ENCODE measurements at places on chromosomes 7 and 10.

GRCh38 chr7:112069879-112070321, 136.3 kb downstream of the DOCK4 start:
- no peak for DNase-seq

DNA sequence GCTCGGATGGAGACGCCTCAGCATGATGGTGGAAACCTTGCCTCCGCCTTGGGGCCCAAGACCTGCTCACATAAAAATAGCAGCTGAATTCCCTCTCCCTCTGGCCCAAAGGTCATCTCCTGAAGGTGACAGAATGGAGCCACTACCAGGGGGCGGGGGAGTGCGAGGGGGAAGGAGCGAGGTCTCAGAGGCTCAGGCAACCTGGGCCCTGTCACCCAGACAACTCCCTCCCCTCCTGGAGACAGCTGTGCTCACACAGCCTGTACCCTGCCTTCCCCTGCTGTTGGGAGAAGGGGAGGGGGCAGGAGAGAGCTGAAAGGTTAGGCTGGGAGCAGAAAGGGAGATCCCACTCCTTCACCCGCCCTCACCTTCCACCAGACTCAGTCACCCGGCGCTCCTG, 173.0 kb upstream of the RHEB start:
- DNase-seq = no peak

DNA sequence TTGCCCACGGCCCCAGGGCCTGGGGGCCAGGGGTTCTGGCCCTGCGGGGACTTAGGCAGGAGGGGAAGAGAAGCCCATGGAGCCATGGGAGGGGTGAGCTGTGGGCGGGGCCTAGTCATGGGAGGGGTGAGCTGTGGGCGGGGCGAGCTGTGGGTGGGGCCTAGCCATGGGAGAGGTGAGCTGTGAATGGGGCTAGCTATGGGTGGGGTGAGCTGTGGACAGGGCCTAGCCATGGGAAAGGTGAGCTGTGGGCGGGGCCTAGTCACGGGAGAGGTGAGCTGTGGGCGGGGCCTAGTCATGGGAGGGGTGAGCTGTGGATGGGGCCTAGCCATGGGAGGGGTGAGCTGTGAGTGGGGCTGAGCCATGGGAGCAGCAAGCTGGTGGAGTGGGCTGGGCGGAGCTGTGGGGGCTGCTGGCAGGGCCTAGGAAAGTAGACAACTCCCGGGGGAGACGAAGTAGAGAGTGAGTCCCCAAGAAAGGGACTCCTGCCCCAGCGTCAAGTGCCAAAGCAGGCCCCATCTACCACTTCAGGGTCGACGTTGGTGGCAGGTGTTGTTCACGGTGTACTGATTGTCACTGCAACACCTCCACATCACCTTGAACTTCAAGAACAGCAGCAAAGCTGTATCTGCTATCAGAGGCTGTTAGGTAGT, 19.2 kb upstream of the TTYH3 start:
- DNase-seq = no peak

DNA sequence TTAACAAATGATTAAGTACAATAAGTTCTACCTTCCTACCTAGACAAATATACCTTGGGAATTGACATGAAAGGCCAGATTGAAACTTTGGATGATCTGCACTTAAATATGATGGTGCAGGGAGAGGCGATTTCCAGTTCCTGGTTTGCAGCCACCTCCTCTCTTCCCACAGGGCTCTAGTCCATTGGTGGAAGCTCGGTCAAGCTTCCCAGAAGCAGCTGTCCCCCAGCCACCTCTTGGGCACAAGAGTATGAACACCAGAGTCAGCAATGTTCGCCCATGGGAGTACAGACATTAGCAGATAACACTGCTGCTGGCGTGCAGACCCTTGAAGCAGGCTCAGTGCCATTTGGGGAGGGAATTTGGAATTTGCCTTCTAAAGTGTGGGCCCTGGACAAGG, 1.5 kb upstream of the CPVL start:
- DNase-seq = no peak

DNA sequence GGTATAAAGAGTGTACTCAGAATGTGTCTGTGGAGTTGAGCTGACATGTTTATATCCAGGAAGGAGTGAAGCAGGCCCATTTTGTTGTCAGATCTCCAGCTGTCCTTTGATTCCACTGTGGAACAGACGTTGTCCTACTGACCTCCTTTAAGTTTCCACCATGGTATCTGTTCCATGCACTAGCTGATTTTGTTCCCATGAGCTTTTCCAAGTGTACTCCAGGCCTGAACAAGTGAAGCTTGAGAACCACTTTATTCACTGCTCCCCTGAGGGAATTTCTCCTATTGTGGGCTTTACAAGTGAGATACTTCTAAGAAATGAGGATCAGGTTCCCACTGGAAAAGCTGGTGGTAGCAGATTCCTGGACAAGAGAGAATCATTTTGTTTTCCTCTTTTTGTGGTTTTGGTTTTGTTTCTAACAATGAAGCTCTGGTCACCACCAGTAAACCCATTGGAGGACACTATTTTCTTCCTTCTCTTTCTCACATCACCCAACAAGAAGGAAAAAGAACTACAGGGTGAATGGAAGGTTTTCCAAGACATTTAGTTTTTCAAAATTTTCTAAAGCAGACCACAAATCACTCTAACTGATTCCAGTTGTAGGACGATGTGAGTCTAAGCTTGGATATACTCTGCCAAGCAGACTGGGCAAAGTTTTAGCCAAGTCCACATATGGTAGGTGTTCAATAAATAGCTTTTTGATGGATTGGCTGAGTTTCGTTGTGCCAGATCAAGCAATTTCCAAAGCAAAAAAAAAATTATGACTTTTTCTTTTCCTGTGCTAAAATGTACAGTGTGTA, 144.2 kb downstream of the JCAD start:
- no peak for DNase-seq

- no peak for DNase-seq
Measured at GRCh38 chr7:25314094-25314730, 85.9 kb upstream of the NPVF start.

GRCh38 chr10:24208661-24209431, at the start of gene KIAA1217:
TSS of gene KIAA1217 (plus strand) at chr10:24209138. CDS start at chr10:24209194, 56 bp downstream.
- peak; percentile 5 for DNase-seq
